ENCODE measurements at places on chromosomes 1 and 21.
A peak's percentile ranks its signal among the peaks of the same experiment; 100 is the strongest.

GRCh38 chr1:166975361-166976129, at the start of gene ILDR2:
Gene ILDR2, minus strand, starts transcription at chr1:166975540. Its CDS starts 272 bp downstream, at chr1:166975268.
- DNase-seq = peak; percentile 53

DNA sequence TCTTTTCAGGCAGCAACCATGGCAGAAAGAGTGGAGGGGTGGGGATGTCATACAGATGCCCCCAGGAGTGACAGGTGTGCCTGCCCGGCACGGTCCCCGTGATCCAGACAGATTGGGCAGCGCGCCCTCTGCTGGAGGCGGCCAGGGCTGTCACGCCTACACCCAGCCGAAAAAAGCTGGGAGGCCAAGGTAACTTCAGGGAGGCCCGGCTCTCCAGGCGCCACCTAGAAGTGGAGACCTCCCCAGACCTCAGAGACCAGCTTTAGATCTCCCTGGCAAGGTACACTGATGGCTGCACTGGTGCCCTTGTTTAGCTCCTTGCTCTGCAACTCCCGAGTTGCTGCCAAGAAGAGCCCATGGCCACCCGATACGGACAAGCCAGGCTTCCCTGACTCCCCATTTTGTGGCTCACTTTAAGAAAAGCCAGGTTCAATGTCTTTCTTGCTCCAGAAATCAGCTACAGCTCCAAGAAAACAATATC, 6.6 kb downstream of the GOLT1A start:
- DNase-seq = peak; percentile 68

GRCh38 chr1:224292419-224292818, 37.6 kb downstream of the NVL start:
- DNase-seq = no peak

DNA sequence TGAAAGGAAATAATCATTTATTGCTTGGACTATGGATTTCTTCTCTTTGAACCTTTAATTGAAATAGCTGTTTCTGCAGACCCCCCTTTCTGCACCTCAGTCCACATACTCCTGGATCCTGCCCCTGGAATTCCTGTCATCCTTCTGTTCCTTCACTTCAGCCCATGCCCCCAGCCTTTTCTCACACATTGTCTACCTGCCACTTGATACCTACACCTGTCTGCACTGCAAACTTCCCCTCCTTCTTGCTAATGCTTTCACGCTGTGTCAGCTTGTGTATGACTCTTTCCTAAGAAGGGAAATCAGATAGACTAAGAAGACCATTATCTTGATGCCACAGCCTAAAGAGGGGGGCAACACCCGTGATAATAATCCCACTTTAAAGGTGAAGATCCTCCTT, 80.3 kb upstream of the EXO1 start:
- no peak for DNase-seq

Data from GM12892 (cell line).